Activated CD4-positive, alpha-beta T cell treated with anti-CD3 and anti-CD28 coated beads, Interleukin-2, Interleukin-6, amounts not matched to agents 100 ng/mL and 50 ng/mL, durations not matched to agents 16 hours and 8 hours (primary cell): ENCODE measurements at places on chromosomes 13 and 19.

GRCh38 chr19:41308450-41309179 is 1.4 kb upstream of the CCDC97 start:
- DNase-seq = peak; percentile 95

DNA sequence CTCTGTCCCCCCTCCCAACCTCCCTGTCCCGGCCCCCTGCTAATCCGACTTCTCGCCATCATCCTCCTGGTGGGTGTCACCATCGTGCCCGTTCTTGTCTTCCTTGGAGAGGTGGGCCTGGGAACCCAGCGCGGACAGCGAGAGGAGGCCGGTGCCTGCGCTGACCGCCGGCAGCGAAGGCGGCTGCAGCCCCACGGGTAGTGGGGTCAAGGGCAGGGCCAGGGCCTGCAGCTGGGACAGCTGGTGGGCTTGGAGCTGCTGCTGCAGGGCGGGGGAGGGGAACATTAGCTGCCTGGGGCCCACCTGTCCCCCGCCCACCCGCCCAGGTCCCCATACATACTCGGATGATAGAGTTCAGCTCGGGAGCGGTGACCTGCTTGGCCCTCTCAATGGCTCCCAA is 8.5 kb downstream of the TLE5 start:
- DNase-seq = no peak

DNA sequence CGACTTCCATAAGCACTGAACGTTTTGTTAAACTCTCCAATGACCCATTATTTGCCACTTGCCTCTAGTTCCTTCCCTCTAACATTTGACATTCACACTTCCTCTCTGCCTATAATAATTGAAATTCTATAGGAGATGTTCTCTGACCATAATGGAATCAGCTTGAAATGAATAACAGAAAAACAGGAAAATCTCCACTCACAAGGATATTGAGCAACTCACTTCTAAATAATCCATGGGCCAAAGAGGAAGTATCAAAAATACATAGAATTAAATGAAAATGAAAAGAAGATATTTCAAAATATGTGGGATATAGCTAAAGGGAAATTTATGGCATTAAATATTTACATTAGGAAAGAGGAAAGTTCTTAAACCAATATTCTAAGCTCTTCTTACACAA is 3.4 kb upstream of the FCGBP start:
- DNase-seq = no peak

GRCh38 chr13:110135977-110136597 is 170.9 kb downstream of the COL4A1 start:
- no peak for DNase-seq

- no peak for DNase-seq
These were observed 15.1 kb upstream of the FFAR2 start for GRCh38 chr19:35432911-35433310.

GRCh38 chr13:73131247-73131646 is 72.4 kb downstream of the KLF5 start:
- no peak for DNase-seq

- DNase-seq = no peak
These were observed 176.3 kb downstream of the GPC5 start for GRCh38 chr13:91574766-91575165.

- no peak for DNase-seq
These were observed 18.6 kb upstream of the RASA3 start for GRCh38 chr13:114151031-114151430.

DNA sequence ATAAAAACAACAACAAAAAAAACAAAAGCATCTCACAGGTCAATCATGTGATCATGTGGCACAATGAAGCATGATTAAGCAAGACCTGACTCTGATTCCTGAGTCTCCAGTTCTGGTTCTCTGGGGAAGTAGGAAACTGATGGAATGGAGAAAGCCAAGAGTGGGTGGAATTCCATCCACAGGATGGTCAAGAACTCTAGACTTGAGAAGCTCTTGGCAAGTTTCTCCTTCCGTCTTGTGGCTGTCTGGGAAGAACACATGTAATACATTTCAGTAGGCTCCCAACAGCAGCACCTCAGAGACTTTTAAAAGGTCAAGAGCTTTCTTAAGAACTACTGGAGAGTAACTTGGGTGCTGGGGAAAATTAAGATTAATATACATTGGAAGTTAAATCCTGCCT is 78.6 kb upstream of the TSHZ3 start:
- DNase-seq = no peak

- no peak for DNase-seq
These were observed 790.4 kb downstream of the DIAPH3 start for GRCh38 chr13:59373341-59373740.

DNA sequence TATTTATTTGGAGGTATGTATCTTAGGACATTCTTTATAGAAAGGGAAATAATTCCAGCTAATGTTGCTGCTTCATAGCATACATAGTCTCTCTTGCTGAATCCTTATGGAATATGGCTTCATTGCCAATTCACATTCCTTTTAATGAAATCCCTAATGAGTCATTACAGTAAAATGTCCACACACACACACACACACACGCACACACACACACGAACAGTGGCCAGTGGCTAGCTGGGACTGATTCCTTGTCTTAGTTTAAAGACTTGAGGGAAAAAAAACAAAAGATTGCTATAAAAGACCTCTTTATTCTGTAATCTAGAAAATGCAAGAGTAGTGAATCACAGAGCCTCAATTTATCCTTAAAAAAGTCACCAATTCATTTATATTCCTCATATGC is 301.6 kb downstream of the SLITRK6 start:
- no peak for DNase-seq

DNA sequence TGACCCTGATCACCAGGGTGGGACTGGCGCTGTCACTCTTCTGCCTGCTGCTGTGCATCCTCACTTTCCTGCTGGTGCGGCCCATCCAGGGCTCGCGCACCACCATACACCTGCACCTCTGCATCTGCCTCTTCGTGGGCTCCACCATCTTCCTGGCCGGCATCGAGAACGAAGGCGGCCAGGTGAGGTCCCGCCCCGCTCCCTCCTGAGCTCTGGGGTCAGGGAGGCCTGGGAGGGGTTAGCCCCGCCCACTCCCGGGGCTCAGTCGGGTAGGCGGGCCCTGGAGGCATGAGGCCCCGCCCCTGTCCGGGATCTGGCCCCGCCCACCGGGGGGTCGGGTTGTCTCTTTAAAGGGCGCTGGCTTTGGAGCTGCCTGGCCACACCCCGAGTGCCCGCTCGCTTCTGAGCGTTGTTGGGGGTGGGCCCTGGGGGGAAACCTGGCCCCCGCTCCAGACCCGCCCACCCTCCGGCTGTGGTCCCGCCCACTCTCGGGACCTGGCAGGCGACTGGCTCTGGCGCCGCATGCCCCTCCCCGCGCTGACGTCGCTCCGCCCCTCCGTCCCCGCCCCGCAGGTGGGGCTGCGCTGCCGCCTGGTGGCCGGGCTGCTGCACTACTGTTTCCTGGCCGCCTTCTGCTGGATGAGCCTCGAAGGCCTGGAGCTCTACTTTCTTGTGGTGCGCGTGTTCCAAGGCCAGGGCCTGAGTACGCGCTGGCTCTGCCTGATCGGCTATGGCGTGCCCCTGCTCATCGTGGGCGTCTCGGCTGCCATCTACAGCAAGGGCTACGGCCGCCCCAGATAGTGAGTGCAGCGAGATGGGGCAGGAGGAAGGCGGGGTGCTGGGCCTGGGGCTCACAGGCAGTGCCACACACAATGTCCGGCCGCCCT is 13.1 kb downstream of the DDX39A start:
- DNase-seq = peak; percentile 94

DNA sequence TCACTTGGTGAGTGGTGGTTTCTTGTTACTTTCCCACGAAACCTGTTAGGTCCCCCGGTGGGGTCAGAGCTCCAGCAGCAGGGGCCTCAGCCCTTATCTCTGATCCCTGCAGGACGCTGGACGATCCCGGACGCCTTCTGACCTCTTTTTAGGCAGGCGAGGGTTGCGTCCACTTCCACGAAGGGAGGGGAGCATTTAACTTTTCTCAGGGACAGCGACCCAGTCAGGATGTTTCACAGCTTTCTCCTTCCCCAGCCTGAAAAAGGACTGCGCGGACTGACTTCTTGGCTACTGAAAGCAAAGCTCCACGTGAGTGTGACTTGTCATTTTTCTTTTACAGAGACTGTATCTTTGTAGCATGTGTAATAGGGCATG is 692 bp downstream of the ZNF234 start:
- DNase-seq = no peak

GRCh38 chr13:72139192-72139591 is 272.2 kb upstream of the DACH1 start:
- DNase-seq = no peak

GRCh38 chr13:33957497-33957905 is 139.6 kb downstream of the RFC3 start:
- no peak for DNase-seq

GRCh38 chr19:58229255-58229639 is 533 bp downstream of the ZNF544 start:
- peak; percentile 29 for DNase-seq
